Fibroblast of the aortic adventitia (primary cell): ENCODE measurements at places on chromosomes 11 and 22. TPM values are rescaled to one million over a fixed set of nuclear protein-coding genes. Genes with fewer than 3 reads are reported as not detected.

LBHD1 gene
- total RNA-seq, result 4.2 and 4.5 TPM in 2 replicates

RFPL1 gene
- total RNA-seq, result not detected in 2 replicates

OR52N4 gene
- not detected in 2 replicates for total RNA-seq

ANO1 gene
- total RNA-seq, result 0.36 TPM in 1 of 2 replicates, not detected in the other

SMTNL1 gene
- not detected in 2 replicates for total RNA-seq

ADAMTS15 gene
- total RNA-seq, result 8.6 and 30.8 TPM in 2 replicates

YPEL1 gene
- 1.3 and 4.4 TPM in 2 replicates for total RNA-seq
